Activated gamma-delta T cell treated with Interleukin-2 at 50 U/mL for 16 hours (primary cell): ENCODE measurements at places on chromosomes 2 and 18.
A peak's percentile ranks its signal among the peaks of the same experiment; 100 is the strongest.

DNA sequence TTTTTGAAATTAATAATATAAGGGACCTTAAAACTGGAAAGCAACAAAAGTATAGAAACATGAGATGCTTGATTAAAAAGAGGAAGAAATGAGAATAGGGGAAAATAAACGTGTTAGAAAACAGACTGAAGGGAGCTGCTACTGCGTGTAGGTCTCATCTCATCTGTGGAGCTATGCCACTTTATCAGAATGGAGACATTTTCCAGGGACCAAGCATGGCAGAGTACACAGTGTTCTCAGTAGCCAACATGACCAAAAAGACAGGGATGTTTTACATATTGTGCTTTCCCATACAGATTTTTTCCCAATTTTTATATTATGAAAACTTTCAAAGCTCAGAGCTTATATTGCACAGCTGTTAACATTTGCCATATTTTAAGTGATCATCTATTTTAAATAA, 23.1 kb downstream of the CEP192 start:
- no peak for DNase-seq

- no peak for DNase-seq
Measured at GRCh38 chr2:30267161-30267975, 36.0 kb downstream of the LBH start.

DNA sequence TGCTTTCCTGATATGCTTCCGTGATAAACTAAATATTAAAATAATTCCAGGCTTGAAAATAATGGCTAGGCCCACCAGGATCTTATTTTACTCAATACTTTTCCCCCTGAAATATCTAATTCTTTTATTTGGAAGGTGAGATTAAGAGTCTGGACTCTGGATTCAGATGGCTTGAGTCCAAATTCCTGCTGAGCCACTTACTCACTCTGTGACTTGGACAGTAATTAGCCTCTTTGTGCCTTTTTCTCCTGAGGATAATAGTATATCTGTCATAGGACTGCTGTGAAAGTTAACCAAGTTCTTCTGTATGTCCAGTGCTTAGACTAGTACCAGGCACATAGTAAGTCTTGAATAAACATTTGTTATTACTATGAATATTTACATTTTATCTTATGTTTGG, 127.3 kb upstream of the ERBB4 start:
- DNase-seq: no peak

GRCh38 chr2:35125278-35125677, 1230.3 kb upstream of the CRIM1 start:
- no peak for DNase-seq

GRCh38 chr2:19474128-19474527, 115.7 kb upstream of the OSR1 start:
- peak; percentile 20 for DNase-seq

- DNase-seq: no peak
Measured at GRCh38 chr2:71792926-71793761, 339.8 kb downstream of the DYSF start.
